ENCODE measurements at places on chromosomes 1 and 21.

- DNase-seq = no peak
Observed at GRCh38 chr1:243910607-243911006, 60.6 kb upstream of the AKT3 start.

- no peak for DNase-seq
Observed at GRCh38 chr1:93668951-93669350, 12.7 kb downstream of the BCAR3 start.

- no peak for DNase-seq
Observed at GRCh38 chr1:30381266-30381665, 342.1 kb downstream of the MATN1 start.

GRCh38 chr1:181089017-181089675 is 646 bp downstream of the IER5 start:
- peak; percentile 11 for DNase-seq

DNA sequence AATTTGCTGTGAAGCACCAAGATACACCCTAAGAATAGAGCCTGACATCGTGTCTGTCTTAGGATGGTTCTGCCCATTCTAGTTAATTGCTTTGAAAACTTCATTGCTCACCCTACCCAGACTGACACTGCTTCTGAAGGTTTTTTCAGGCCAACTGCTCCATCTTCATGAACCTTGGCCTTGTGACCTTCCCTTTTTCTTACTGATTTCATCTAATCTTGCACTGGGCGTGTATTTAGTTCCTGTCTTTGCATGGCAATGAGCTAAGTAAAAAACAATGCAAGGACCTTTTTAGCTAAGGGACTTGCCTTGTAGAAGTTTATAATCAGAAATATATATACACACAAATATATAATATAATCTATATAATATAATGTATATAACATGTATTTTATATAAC is 108.0 kb downstream of the PBX1 start:
- DNase-seq = no peak

GRCh38 chr1:177783051-177783450 is 186.8 kb downstream of the SEC16B start:
- no peak for DNase-seq

DNA sequence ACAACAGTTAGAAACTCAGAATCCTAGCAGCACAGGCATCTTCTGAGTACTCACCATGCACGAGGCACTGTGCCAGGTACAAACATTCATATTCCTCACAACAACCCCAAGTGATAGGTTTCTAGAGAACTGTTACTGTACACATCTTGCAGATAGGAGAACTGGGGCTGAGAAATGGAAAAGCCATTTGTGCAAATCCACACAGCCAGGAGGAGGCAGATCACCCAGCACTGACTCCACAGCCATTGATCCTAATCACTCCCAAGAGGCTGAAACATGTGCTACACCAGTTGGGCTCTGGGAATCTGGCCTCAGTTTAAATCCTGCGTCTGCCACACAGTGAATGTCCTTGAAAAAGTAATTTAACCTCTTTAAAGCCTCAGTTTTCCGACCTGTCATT is 151.0 kb downstream of the ST6GALNAC5 start:
- no peak for DNase-seq

DNA sequence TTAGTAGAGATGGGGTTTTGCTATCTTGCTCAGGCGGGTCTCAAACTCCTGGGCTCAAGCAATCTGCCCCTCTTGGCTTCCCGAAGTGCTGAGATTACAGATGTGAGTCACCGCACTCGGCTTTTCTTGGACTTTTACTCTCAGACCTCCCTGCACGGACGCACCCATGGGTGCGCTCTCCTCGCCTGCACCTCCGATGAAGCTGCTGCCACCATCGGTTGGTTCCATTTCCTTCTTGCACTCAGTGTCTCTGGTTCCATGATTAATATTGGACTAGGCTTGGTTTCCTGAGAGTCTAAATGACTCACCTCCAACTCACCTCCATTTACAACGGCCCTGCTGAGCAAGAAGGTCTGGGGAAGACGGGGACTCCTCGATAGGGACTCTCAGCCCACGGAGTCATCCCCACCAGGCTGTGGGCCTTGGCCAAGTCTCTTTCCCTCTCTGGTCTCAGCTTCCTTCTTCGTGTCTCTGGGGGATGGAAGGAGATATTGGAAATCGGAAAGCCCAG is 6.7 kb upstream of the TNFRSF8 start:
- no peak for DNase-seq
